GM23338 (cell line): ENCODE measurements at places on chromosomes 7 and 10.

DNA sequence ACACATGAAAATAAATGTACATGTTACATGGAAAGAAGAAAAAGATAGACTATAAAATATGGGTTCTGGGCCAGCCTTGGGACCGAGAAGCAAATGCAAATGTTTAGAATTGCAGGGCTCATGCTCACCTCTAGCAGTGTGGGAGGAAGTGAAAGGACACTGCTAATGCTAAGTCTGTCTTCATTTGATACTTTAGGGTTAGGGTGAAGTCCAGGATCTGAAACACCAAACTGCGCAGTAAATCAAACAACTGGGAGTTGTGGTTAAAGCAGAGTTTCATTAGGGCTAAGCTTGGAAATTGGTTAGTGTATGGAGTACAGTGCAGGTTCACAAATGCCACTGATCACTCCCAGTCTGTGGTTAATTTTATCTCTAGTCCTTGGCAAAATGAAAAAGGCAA is 73.2 kb upstream of the PDK4 start:
- no peak overlapping the region for H3K4me3 ChIP-seq
- no peak for DNase-seq
- H3K27ac ChIP-seq: no peak overlapping the region
- H3K36me3 ChIP-seq: no peaks in the 10 kb centered on the region
- no peaks in the 10 kb centered on the region for H3K4me1 ChIP-seq
- H3K27me3 ChIP-seq: no peaks in the 10 kb centered on the region

- H3K4me3 ChIP-seq: no peak overlapping the region
- H3K36me3 ChIP-seq: no peaks in the 10 kb centered on the region
- no peaks in the 10 kb centered on the region for H3K4me1 ChIP-seq
- H3K27ac ChIP-seq: no peak overlapping the region
- H3K27me3 ChIP-seq: no peaks in the 10 kb centered on the region
Observed at GRCh38 chr7:41599760-41600159, 103.1 kb downstream of the INHBA start.

DNA sequence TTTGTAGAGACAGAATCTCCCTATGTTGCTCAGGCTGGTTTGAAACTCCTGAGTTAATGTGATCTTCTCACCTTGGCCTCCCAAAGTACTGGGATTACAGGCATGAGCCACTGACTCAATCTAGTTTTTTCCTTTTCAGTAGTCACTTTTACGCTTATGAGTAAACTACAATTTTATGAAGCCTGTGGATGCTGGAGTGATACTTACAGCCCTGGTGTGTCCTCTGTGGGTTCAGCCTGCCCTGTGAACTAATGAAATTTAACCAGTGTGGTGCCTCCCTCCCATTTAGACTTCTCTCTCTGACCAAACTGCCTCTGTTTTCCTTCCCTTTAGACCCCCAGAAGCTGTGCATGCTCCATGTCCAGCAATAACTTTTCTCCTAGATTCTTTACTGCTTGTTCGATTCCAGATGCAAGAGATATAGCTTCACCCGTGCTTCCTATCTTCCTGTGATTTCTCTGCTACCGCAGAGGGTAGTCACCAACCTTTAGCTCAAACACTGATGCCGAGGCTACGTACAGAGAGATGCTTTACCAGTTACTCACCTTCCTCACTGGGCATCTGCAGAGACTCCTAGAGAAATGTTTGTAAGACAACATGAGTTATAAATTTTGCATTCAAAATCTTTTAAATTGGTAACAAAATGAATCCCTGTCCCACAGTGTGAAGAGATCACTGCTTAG is 90.8 kb downstream of the KIAA1217 start:
- H3K4me1 ChIP-seq: no peaks in the 10 kb centered on the region
- no peaks in the 10 kb centered on the region for H3K27me3 ChIP-seq
- DNase-seq: no peak
- no peak overlapping the region for H3K4me3 ChIP-seq

DNA sequence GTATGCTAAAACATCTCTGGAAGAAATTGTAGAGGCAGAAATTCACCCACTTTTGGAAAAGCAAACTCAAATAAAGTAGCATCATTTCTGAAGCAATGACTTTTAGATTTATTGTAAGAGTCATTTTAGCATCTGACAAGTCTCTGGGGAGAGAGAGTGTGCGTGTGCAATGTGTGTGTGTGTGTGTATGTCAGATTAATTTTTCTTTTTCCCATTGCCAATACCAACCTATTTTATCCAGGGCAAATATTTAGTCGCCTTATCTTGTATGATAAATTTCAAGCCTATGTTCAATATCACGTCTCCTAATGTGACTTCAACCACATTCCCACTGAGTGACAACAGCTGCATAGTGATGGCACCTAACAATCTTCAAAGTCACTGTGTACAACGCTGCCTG is 101.7 kb downstream of the NEBL start:
- H3K27ac ChIP-seq: no peak overlapping the region
- no peak overlapping the region for H3K4me3 ChIP-seq
- H3K4me1 ChIP-seq: no peaks in the 10 kb centered on the region
- no peaks in the 10 kb centered on the region for H3K36me3 ChIP-seq
- H3K27me3 ChIP-seq: no peaks in the 10 kb centered on the region

DNA sequence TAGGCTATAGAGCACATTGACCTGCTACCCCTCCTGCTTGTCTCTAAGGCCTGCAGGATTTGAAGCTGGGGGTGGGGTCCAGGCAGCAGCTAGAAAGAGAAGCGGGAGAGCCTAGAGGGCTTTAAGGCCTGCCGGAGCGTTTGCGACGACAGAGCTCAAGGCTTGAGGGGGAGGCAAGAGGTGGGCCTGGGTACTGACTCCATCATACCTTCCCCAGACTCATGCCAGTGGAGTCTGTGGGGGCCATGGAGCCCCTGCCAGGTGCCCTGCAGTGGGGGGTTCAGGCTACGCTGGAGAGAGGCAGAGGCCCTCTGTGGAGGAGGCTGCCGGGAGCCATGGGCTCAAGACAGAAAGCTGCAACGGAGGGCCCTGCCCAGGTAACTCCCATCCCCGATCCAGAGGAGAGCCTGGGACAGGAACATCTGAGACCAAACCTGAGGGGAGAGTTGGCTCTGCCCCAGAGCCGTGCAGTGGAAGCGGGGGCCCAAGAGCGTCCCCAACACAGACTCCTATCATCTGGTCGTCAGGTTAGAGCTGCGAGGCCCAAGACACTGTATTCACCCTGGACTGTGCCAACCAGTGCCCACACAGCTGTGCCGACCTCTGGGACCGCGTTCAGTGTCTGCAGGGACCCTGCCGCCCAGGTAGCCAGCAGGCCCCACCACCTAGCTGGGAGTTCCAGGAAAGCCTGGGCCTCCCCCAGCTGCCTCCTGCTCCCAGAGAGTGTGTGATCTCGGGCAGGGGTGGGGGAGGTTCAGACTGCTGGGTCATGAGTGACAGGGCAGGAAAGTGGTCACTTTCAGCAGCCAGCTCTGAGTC is 13.2 kb upstream of the ZNF862 start:
- no peaks in the 10 kb centered on the region for H3K4me1 ChIP-seq
- no peak for DNase-seq
- H3K27ac ChIP-seq: no peak overlapping the region
- no peaks in the 10 kb centered on the region for H3K36me3 ChIP-seq
- no peaks in the 10 kb centered on the region for H3K27me3 ChIP-seq
- H3K4me3 ChIP-seq: no peak overlapping the region

- no peak overlapping the region for H3K4me3 ChIP-seq
- no peak overlapping the region for H3K27ac ChIP-seq
- DNase-seq: peak; percentile 34
- no peaks in the 10 kb centered on the region for H3K36me3 ChIP-seq
Observed at GRCh38 chr10:106278383-106278782, 886.1 kb downstream of the SORCS1 start.

DNA sequence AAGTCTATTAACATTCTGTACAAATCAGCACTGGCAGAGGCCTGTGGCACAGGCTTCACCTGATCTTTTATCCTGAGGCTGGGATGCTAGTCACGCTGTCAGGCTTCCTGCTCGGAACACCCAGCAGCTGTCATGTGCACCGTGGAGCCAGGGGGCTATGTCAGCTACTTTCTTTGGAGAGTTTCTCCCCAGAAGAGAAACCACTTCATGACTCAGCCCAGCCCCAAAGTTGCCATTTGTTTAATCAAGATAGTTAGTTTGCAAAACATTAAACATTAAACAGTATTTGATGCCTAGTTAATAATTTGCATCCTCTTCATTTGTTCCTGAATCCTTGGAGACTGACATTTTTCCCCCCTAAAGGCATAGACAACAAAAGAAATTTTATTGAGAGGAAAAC is at the start of gene HABP2:
TSS of gene HABP2 (plus strand) at position 353 of the 400 bp plus-strand sequence. CDS start 69 bp downstream, outside the sequence.
- peaks cover 5% of the 10 kb centered on the region; the same call in 1 of the 2 replicates for H3K4me1 ChIP-seq
- peaks cover 79% of the 10 kb centered on the region for H3K27me3 ChIP-seq
- no peak for DNase-seq

GRCh38 chr10:25758511-25758910 is 175.5 kb upstream of the MYO3A start:
- no peaks in the 10 kb centered on the region for H3K4me1 ChIP-seq
- H3K27ac ChIP-seq: no peak overlapping the region
- no peaks in the 10 kb centered on the region for H3K36me3 ChIP-seq
- no peak for DNase-seq

DNA sequence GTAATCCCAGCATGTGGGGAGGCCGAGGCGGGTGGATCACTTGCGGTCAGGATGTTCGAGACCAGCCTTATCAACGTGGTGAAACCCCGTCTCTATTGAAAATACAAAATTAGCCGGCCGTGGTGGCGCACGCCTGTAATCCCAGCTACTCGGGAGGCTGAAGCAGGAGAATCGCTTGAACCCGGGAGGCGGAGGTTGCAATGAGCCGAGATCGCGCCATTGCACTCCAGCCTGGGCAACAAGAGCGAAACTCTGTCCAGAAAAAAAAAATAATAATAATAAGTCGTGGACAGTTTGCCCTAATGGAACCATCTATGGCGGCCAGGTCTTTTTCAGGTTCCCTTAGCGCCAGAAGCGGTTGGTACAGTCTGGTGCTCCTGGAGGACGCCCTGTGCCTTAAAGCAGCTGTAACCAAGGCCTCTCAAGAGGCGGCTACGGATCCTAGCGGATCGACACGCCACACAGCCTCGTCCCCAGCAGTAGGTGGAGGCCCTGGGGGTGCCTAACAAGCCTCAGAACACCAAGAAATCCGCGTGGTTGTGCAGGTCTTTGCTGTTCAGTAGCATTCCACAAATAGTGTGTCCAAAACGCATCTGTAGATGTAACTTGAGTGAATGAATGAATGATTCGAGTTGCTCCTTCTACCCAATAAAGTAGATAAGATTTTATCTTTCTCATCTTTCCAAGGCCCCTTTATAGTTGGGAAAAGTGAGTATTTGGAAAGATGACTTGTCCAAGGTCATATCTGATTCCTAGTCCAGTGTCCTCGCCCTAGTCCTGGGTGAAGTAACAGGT is 982 bp downstream of the PGAM1 start:
- peak; percentile 37 for DNase-seq
- H3K27ac ChIP-seq: peak overlapping the region; percentile 97
- H3K4me1 ChIP-seq: peaks cover 10% of the 10 kb centered on the region
- peaks cover 34% of the 10 kb centered on the region for H3K36me3 ChIP-seq
- peak overlapping the region; percentile 99 for H3K4me3 ChIP-seq

DNA sequence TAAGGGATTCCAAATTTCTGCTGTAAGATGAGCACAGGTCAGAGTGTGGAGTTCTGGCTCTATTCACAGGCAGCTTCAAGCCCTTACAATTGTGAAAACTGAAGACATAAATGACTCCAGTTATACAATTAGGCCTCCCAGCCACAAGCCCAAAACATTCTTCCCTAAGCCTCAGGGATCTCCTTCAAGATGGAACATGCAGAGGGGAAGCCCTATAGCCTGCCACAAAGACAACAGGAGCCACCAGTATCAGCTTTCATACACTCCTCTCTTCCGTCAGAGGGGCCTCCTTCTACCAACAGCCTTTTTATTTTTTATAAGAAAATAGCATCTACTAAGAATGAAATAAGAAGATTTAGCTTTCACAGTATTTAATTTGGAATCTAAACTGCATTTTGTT is 46.5 kb downstream of the DLD start:
- H3K4me1 ChIP-seq: peaks cover 40% of the 10 kb centered on the region
- no peaks in the 10 kb centered on the region for H3K27me3 ChIP-seq
- no peak overlapping the region for H3K4me3 ChIP-seq
- no peak for DNase-seq

GRCh38 chr7:140326116-140326928 is 72.0 kb downstream of the SLC37A3 start:
- H3K27ac ChIP-seq: no peak overlapping the region
- H3K36me3 ChIP-seq: no peaks in the 10 kb centered on the region
- H3K4me1 ChIP-seq: peaks cover 30% of the 10 kb centered on the region
- H3K27me3 ChIP-seq: no peaks in the 10 kb centered on the region

- H3K4me3 ChIP-seq: no peak overlapping the region
- no peaks in the 10 kb centered on the region for H3K27me3 ChIP-seq
- no peaks in the 10 kb centered on the region for H3K4me1 ChIP-seq
- no peak for DNase-seq
Observed at GRCh38 chr7:85167636-85168035, 19.2 kb downstream of the SEMA3D start.

- H3K27ac ChIP-seq: peak overlapping the region; percentile 47; the same call in 1 of the 2 replicates
- peaks cover 48% of the 10 kb centered on the region for H3K36me3 ChIP-seq
- peak; percentile 85 for DNase-seq
- H3K4me3 ChIP-seq: no peak overlapping the region
- H3K4me1 ChIP-seq: no peaks in the 10 kb centered on the region
Observed at GRCh38 chr7:47968847-47969774, 10.3 kb downstream of the HUS1 start.

DNA sequence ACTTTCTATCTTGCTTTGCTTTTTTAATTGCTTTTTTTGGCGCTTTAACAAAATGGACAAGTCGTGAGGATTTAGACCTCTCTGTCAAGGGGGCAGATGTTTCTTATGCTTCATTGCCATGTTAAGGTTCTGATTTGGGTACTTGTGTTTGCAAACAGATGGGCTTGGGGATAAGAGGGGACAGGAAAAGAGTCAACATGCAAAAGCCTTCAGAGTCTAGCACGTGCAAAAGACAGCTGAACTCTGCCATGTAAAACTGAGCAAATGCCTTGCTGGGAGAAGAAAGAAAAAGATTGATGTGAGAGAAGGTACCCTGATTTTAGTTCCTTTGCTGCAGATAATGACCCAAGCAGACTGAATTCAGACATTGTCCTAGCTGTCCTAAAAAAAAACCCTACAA is 173.1 kb downstream of the KIAA1217 start:
- no peaks in the 10 kb centered on the region for H3K27me3 ChIP-seq
- no peak overlapping the region for H3K27ac ChIP-seq
- no peak overlapping the region for H3K4me3 ChIP-seq
- DNase-seq: no peak
- no peaks in the 10 kb centered on the region for H3K36me3 ChIP-seq

DNA sequence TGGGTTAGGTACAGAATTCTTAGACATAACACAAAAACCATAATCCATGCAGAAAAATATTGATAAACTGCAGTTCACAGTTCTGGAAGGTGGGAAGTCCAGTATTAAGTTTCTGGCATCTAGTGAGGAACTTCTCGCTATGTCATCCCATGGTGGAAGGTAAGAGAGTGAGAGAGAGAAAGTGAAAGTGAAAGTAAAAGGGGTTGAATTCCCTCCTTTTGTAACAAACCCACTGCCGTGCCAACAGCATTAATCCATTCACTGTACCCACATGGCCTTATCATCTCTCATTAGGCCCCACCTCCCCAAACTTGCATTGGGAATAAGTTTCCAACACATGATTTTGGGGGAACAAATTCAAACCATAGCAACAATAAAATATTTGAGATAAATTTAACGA is 17.1 kb downstream of the ZNF485 start:
- no peaks in the 10 kb centered on the region for H3K27me3 ChIP-seq
- H3K4me3 ChIP-seq: no peak overlapping the region
- no peaks in the 10 kb centered on the region for H3K36me3 ChIP-seq
- no peak overlapping the region for H3K27ac ChIP-seq

GRCh38 chr10:1698185-1698584 is 39.1 kb downstream of the ADARB2 start:
- H3K4me1 ChIP-seq: no peaks in the 10 kb centered on the region
- no peaks in the 10 kb centered on the region for H3K36me3 ChIP-seq
- peak; percentile 41 for DNase-seq
- H3K27ac ChIP-seq: no peak overlapping the region
- no peak overlapping the region for H3K4me3 ChIP-seq
- H3K27me3 ChIP-seq: no peaks in the 10 kb centered on the region
